ENCODE measurements at places on chromosomes 1 and 21.

GRCh38 chr1:91553177-91553591 is 52.5 kb downstream of the CDC7 start:
- no peak for DNase-seq

DNA sequence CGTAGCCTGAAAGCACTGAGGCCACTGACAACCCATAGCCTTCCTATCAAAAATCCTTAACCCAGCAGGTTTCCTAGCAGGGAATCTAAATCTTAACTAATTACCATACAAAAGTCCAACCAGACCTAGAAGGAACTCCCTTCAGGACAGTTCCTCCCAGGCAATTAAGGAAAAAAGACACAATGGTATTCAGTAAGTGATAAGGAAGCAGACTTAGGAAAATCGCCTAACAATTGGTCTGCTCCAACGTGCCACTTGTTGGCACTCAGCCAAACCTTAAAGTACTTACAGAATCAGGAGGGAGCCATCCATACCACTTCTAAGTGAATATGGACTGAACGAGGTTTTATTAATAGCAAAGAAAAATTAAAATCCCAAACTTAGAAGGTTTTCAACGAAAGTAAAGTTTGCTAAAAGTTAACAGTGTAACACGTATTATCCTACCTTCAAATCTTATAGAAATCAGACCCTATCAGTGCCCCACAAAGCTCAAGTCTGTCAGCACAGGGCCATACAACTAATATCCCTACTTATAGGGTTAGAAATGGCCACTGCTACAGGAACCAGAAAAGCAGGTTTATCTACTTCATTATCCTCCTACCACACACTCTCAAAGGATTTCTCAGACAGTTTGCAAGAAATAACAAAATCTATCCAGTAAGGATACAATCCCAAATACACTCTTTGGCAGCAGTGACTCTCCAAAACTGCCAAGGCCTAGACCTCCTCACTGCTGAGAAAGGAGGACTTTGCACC is 29.0 kb downstream of the SPATA6 start:
- DNase-seq = no peak

GRCh38 chr1:40857737-40858136 is 4.4 kb downstream of the CITED4 start:
- DNase-seq = no peak

DNA sequence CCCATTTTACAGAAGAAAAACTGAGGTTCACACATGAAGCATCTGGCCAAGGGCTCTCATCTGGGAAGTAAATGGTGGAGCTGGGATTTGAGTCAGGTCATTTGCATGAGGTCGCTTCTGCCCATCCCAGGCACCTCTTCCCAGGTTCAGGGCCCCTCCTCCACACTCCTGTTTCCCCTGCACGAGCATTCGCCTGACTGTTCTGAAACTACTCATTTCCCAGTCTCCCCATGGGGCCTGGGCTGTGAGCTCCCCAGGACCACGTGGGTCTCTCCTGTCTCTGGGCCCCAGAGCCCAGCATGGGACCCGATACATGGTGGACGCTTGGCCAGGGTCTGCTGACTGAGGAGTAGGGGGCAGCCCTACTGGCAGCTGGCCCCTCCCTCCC is 360.8 kb downstream of the MATN1 start:
- no peak for DNase-seq

- no peak for DNase-seq
Measured at GRCh38 chr21:28541371-28542112, 451.1 kb downstream of the LTN1 start.

DNA sequence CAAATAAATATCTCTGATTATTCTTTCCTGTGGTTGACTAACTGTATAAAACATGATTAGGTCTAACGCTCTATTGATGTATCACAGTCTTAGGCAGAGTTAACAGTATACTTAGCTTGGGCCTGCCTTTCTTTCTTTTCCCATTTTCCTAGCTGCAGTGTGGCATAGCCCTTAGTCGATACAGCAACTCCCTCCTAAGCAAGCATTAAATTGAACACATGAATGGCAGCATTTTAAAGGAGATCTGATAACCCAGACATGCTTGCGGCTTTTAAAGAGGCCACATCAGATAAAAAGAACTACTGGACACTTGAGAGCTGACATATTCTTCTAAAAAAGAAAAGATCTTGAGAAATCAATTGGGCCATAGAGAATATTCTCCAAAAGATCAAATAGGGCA is 312.0 kb upstream of the TMPRSS15 start:
- DNase-seq = no peak

DNA sequence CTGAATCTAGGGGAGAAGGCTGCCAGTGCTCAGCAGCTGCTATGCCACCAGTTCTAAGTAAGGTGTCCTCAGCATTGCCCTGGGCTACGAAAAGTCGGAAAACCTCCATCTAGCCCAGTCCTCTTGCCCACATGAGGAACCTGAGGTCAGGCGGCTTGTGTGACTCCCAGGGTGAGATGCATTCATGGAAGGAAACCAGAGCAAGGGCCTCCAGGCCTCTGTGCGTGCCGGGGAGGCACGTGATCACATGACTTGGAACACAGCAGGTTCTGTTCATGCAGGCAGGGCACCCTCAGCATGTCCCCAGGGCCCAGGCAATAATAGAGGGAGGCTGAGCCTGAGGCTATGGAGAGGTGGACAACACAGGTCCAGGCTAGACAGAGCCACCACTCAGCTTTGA is 312.5 kb upstream of the DUSP10 start:
- DNase-seq = no peak

DNA sequence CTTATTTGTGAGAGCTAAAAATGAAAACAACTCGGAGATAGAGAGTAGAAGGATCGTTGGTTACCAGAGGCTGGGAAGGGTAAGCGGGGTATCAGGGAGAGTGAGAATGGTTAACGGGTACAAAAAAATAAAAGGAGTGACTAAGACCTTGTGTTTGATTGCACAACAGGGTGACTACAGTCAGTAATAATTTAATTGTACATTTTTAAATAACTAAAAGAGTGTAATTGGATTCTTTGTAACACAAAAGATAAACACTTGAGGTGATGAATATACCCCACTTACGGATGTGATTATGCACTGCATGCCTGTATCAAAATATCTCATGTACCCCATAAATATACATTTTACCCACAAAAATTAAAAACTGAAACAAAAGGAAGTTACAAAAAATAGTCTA is 29.4 kb downstream of the FOXJ3 start:
- no peak for DNase-seq

DNA sequence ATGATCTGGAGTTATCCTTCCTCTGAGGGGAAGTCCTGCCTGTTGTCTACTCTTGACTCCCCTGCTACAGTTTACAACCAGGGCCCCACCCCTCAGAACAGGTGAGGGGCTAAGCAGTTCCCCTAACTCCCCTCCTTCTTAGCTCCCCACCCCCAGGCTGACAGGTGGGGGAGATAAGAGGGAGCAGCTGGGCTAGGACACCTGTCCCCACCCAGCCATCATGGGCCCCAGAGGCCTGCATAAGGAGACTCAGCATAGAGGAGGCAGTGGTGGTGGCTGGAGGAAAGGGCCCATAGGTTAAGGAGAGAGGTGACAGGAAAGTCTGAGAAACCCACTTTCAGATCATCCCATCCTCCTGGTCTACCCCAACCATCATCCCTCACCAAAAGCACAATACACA is 6.8 kb downstream of the MEF2D start:
- DNase-seq = no peak

GRCh38 chr1:32393136-32393535 is 1.1 kb downstream of the BSDC1 start:
- no peak for DNase-seq

- no peak for DNase-seq
Measured at GRCh38 chr1:13769212-13769611, 69.2 kb downstream of the PRDM2 start.

- DNase-seq = no peak
Measured at GRCh38 chr1:228073857-228074545, 8.5 kb upstream of the ARF1 start.

DNA sequence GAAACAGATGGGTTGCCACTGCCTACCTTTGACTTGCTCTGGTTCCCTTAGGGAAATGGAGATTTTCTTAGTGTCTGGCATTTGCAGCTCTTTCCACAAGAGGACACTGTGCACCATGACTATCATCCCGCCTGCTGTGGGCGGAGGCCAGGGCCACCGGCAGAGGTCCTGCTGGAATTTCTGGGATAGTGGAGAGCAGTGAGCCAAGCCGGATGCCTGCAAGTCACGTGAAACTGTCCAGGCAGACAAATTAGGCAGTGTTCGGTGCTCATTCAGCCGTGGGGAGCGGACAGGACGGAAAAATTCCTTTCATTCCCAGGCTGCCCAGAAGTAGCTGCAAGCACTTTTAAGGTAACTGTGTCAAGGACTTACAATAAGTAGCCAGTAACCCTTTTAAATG is 43.4 kb downstream of the IGSF5 start:
- DNase-seq = no peak

- no peak for DNase-seq
Measured at GRCh38 chr21:28445141-28445830, 547.4 kb downstream of the LTN1 start.

Data from CD4-positive, alpha-beta memory T cell (primary cell).